ENCODE measurements at places on chromosomes 12 and 14.

- no peak for DNase-seq
Observed at GRCh38 chr12:49622501-49623141, 740 bp upstream of the PRPF40B start.

- DNase-seq: no peak
Observed at GRCh38 chr14:96062506-96062905, 23.3 kb downstream of the C14orf132 start.

- no peak for DNase-seq
Observed at GRCh38 chr12:43113135-43113534, 438.9 kb downstream of the ADAMTS20 start.

- no peak for DNase-seq
Observed at GRCh38 chr14:53109105-53110041, 43.8 kb downstream of the DDHD1 start.

DNA sequence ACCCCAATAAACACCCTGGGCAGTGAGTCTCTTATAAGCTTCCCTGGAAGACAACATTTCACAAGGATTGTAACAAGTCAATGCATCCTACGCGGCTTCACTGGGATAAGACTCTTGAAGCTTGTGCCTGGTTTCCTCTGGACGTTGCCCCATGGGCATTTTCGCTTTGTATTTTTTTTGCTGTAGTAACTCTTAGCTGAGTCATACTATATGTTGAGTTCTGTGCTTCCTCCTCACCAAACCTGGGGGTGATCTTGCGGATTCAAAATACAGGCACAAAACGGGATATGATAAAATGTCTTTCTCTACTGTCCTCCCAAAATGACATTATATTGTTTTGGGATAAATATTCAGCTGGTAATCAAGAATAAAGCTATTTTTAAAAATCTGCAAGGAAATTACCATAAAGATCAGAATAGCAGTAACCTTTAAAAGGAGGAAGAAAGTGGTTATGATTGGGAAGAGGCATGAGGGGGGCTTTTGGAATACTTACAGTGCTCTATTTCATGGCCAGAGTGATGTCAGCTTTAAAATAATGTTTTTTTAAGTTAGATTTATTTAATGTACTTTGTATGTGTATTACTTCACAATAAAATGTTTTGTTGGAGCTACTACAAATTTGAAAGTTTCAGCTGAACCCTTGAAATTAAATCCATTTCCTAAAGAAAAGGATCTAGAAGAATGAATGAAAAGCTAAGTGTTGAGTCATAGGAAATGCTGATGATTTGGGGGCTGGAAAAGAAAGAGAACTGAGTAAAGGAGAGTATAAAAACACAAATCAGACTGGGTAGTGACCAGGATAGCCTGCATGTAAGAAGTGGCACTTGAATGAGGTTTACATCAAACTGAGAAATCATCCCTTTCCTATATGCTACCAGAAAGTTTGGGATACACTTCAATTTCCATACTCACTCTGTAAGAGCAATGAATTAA lies 14.7 kb downstream of the BTBD7 start:
- no peak for DNase-seq

DNA sequence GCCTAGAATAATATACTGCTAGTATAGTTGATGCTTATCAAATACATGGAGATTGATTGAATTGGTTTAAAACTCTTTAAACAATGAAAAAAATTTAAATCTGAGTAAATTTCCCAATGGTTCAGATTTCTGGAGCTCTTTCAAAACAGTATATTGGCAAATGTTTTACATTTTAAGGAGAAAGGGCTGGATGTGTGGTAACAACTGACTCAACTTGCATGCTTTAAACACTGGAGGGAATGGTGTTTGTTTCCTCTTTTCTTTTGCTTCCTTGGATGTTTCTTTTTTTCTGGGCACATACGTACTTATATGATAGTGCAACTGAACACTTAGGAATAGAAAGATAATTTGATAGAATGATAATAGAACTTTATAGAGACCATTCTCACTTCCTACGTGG lies 73.8 kb upstream of the RFX4 start:
- no peak for DNase-seq

- DNase-seq: no peak
Observed at GRCh38 chr14:66601932-66602578, 94.1 kb downstream of the GPHN start.

DNA sequence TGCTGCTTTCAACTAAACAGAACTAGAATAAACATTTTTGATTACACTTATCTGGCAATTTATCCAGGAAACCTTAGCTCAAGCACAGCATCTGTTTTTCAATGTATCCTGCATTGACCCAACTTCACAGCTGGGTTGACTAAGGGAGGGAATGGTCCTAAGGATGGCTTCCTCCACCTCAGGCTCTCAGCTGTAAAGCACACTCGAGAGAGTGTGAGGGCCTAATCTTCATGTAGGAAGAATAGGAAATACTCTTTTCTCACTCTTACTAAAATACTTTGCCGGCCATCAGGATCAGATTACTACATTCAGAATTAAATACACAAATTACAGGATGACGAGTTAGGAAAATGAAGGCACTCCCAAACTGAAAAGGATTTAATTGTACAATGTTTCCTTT lies 7.2 kb downstream of the SETD3 start:
- DNase-seq: no peak

DNA sequence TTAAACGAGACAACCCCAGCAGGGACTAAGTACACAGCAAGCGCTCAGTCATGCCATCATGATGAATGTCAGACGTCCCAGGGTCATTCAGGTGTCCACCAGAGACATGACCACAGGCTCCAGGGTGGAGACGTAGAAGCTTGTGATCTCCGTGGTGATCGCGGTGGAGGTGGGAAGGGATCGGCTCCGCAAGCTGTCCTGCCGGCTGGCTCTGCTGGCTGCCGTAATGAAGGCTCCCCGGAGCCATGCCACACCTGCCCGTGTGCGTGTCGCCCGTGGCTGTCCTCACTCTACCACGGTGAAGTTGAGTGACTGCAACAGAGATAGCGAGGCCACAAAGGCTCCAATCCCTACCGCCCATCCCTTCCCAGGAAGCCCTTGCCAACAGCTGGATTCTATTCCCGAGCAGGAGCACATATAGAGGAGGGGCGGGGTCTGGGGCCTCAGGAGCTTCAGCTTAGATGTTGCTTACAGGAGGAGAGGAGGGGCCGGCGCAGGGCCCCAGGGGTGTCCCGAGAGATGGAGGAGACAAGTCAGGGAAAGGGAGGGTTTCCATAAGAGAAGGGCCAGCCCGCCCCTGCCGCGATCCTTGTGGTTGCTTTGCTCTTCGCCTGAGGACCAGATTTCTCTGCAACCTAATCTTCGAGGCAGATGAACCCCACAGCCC lies 332.6 kb upstream of the SFSWAP start:
- no peak for DNase-seq

- no peak for DNase-seq
Observed at GRCh38 chr12:14931359-14931758, 7.0 kb downstream of the ERP27 start.

DNA sequence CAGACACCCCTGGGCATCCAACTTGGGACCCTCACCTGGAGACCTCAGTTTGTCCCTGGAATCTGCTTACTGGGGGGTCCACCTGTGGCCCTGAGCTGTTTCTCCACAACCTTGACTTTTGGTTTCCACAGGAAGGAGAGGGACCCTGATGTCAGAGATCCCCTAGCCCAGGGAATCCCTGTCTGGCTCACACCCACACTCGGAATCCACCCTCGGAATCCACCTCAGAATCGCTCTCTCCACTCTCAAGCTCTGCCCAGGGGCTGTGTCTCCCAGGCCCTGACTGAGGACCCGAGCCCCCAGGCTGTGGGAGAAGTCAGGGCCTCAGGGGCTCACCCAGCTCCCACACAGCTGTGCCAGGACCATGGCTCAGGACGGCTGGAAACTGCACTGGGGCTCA lies 17.4 kb downstream of the LTBP2 start:
- DNase-seq: no peak

- no peak for DNase-seq
Observed at GRCh38 chr12:14654416-14654815, 42.0 kb downstream of the GUCY2C start.

DNA sequence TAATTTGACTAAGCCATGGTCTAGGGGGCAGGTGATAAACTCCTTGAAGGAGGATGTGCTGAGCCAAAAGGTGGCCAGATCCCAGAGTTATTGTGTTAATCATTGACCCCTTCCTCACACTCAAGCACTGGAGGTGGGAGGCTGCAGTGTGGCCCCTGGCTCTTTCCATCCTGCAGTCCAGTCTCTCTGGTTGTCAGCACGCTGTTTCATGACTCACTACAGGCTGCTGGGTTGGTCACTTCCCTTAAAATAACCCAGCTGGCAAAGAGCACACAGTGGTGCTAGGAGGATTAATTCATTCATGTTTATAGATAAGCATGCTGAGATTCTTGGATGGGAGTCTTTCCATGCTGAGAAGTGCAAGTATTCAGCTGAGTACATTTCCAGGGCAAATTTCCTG lies 228.9 kb downstream of the ANO2 start:
- no peak for DNase-seq

DNA sequence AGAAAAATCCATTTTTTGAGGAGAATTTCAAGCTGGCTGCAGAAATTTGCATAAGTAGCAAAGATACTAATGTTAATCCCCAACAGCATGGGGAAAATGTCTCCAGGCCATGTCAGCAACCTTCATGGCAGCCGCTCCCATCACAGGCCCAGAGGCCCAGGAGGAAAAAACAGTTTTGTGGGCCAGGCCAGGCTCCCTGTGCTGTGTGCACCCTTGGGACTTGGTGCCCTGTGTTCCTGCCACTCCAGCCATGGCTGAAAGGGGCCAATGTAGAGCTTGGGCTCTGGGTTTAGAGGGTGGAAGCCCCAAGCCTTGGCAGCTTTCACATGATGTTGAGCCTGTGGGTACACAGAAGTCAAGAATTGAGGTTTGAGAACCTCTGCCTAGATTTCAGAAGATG lies 76.3 kb downstream of the MGAT4C start:
- no peak for DNase-seq

- no peak for DNase-seq
Observed at GRCh38 chr12:107233551-107233950, 140.2 kb upstream of the CRY1 start.

- no peak for DNase-seq
Observed at GRCh38 chr12:21839776-21840175, 65.3 kb upstream of the KCNJ8 start.

GRCh38 chr12:122992386-122992785 lies 11.9 kb downstream of the ARL6IP4 start:
- DNase-seq: no peak

GRCh38 chr12:68733661-68734071 lies 12.3 kb upstream of the SLC35E3 start:
- no peak for DNase-seq

DNA sequence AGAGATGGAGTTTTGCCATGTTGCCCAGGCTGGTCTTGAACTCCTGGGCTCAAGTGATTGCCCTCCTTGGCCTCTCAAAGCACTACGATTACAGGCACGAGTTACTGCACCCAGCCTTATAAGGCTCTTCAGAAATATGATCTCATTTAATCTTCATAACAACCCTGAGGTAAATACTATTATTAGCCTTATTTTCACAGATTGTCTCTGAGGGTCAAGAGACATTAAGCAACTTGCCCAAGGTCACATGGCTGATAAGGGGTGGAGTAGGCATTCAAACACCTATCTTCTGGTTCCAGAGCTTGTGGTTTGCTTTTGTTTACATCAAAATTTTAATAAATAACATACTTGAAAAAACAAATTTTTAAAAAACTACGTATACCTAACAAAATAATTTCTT lies 5.1 kb downstream of the PRKAG1 start:
- DNase-seq: no peak

GRCh38 chr12:120089105-120089504 lies 27.4 kb downstream of the RAB35 start:
- DNase-seq: no peak

DNA sequence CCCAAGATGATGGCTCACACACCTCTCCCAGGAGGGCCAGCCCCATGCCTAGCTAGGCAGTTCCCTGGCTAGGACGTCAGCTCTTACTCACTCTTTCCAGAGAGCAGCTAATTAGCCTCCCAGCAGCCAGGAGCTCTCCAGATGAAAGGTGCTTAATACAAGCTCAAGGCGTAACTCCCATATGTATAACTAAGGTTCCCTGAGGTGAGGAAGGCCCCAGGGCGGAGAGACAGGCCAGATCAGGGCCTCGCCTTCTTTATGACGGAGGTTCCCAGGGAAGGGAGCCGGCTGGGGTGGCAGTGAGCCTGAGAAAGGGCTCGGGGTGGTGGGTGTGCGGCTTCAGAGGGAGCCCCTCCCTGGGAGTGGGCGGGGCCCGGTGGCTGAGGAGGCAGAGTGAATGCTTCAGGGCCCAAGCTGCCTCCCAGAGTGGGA lies 26.4 kb upstream of the ZFP36L1 start:
- DNase-seq: no peak

GRCh38 chr14:26398616-26399015 lies 199.2 kb downstream of the NOVA1 start:
- DNase-seq: no peak

- DNase-seq: no peak
Observed at GRCh38 chr14:105883066-105884005, 357.0 kb downstream of the TMEM121 start.
